ENCODE measurements at places on chromosomes 7 and 10.

DNA sequence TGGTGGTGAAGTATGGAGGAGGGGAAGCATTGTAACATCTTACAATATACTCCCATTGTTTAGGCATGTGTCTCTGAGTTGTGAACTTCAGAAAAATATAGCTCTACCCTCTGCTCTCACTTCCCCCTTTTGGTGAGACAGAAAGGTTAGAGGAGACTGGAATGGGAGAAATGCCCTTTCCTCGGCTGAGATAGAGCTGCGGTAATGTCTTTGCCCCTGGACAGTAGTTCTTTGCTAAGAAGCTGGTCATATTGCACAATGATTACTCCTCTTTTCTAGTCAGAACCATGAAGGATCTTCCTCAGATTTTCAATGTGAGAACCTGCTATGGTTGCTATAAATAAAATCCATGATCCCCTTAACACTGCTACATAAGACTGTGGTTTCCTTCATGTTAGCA lies 171.0 kb downstream of the SEM1 start:
- DNase-seq: peak; percentile 7

DNA sequence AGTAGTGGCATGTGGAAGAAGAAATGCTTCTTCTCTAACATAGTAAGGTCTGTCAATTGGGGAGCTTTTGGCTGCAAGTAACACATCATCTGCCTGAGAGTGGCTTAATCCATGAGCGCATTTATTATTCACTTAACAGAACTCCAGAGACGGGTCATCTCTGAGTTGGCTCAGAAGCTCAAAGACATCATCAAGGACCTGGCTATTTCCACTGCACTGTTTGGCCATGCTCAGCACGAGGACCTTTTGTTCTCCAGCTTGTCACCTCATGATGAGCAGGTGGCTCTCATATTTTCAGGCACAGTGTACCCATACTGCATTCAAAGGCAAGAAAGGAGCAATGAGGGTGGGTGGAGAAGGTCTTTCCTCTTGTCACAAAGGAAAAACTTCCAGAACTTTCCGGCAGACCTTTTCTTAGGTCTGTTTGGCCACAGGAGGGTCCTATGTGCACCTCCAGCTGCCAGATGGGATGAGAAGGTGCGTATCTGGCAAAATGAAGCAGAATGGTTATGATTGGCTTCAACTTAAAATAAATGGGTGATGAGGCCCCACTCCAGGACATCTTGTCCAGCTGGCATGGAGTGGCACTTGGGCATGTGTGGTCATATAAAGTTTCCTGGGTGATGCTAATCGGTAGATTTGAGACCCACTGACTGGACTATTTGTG lies 55.6 kb upstream of the SHH start:
- no peak for DNase-seq

GRCh38 chr7:123637203-123637602 lies 18.5 kb upstream of the LMOD2 start:
- no peak for DNase-seq

DNA sequence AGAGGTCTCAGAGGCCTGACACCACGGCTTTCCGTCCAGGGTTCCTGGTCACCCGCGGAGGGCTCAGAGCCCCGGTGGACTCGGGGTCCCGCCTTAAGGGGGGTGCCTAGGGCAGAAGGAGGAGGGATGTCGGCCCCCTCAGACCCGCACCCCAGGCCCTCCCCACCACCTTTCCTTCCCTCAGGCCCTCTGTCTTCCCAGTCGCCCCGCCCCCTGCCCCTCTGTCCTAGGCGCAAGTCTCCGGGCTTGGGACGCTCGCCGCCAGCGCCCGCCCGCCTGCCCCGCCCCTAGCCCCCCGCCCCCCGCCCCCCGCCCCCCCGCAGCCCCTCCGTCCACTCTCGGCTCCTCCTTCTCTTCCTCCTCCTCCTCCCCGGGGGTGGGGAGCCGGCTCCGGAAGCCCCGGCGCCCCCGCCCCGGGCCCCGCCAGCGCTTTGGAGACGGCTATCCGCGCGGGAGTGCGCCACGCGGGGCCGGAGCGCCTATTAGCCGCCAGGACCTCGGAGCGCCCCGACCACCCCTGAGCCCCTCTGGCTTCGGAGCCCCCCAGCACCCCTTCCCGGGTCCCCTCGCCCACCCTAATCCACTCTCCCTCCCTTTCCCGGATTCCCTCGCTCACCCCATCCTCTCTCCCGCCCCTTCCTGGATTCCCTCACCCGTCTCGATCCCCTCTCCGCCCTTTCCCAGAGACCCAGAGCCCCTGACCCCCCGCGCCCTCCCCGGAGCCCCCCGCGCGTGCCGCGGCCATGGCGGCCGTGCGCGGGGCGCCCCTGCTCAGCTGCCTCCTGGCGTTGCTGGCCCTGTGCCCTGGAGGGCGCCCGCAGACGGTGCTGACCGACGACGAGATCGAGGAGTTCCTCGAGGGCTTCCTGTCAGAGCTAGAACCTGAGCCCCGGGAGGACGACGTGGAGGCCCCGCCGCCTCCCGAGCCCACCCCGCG lies at the start of gene AEBP1:
Gene AEBP1 (plus strand): TSS at position 423 of the 937 bp plus-strand sequence. CDS start 321 bp downstream, at position 744.
- peak; percentile 29 for DNase-seq

GRCh38 chr10:70756700-70757360 lies 28.3 kb downstream of the TBATA start:
- DNase-seq: no peak

DNA sequence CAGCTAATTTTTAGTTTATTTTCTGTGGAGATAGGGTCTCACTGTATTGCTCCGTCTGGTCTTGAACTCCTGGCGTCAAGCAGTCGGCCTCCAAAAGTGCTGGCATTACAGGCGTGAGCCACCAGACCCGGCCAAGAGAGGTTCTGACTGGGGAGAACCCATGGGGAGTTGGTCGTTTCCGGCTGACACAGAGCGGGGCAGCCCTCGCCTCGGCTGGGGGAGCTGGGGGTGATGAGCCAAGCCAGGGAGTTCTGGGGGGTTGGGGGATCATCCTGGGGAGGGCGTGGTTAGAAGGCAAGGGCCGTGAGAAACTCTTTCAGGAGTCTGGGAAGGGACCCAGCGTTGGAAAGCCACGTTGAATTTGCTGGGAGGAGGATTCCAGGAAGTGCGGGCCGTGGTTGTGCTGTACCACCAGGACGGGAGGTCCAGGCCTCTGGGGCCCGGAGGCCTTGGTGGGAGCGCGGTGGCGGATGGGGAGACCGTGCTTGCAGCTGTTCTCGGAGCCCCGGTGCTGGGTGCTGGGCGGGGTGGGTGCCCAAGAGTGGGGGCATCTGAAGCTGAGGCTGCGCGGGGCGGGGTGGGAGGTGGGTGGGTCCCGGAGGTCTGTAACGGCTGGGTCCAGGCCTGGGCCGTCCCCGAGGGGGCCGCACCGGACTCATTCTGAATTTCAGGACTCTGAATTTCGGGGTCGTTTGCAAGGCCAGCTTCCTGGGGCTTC lies 8.4 kb upstream of the ZNF853 start:
- no peak for DNase-seq

DNA sequence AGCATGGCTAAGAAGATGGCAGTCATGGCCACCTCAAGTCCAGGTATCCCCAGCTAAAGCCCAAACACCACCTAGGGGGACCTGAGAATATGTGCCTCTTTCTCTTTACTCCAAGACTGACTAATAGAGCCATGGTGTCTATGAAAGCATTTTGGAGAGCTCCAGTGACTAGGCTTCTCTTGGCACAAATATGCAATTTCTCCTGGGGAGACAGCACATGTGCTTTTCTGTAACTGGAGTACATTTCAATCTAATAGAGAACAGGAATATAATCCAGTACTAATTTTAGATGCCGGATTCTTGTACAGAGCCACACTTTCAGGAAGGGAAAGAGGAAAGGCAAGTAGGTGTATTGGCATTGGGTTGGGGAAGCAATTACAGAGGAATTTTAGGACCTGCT lies 260.1 kb downstream of the BMPER start:
- no peak for DNase-seq

DNA sequence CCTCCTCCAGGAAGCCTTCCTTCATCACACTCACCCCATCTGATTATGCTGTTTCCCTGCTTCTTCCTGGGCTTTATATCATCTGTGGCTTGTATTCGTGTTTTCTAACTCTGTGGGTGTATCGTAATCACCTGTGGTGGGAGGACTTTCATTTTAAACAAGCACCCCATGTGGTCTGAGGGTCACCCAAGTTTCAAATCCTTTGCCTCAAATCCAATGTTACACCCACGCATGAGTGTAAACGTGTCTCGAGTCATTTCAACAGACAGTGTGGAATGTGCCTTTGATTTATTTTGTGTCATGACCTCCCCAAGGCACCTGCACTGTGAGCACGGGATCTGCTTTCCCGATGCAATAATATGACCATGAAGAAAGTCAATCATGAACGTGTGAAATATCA lies 17.5 kb upstream of the LYZL2 start:
- no peak for DNase-seq

DNA sequence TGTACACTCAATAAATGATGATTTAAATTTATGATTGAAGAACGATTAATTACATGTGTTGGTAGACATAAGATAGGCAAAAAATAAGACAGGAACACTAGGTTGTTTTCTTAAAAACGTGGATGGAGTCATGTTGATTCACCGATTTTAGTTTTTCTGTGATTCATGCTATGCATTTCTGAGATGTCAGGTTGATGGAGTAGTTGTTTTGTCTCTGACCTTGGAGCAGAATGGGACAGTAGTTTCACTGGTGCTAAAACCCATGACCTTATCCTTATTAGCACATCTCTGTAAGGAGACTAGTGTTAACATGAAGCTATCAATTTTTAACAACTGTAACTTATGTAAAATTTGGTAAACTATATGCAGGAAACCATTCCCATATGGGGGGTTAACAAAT lies 611.6 kb upstream of the FZD8 start:
- DNase-seq: no peak

- no peak for DNase-seq
Measured at GRCh38 chr10:88289342-88289741, 293.8 kb downstream of the RNLS start.

GRCh38 chr7:44798649-44799305 lies 2.3 kb downstream of the PPIA start:
- DNase-seq: no peak

DNA sequence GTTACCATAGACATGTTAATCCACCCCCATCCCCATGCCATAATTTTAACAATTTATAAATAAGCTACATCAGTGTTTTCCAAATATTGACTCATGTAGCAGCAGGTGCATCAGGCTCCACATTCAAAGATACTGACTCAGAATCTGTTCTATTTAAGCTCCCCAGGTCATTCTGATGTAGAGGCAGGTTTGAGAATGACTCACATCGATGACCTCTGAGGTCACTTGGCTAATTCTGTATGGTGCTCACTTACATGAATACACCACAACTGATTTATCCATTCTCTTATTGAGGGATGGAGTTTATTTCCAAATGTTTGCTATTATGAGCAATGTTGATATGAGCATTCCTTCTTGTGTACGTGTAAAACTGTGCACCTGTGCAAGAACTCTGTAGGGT lies 1159.0 kb downstream of the TYW1 start:
- DNase-seq: no peak

GRCh38 chr10:121624836-121625486 lies 26.7 kb upstream of the FGFR2 start:
- no peak for DNase-seq

All from Kasumi-1 (cell line).